ENCODE measurements at places on chromosomes 7 and 10.

DNA sequence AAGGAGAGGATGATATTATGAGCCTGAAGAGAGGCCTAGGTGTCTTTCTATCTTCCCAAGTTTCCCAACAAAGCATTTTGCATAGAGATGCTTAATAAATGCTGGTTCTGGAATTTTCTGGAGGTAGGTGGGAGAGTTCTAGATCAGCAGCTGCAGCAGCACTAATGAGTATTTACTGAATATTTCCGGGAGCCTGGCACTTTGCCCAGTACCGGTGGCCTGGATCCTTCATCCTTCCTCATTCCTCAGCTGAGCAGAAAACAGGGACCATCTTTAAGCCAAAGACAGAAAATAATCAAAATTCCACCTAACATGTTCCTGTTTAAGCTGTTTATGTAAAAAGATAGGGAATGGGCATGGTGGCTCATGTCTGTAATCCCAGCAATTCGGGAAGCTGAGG, 813.2 kb upstream of the AUTS2 start:
- DNase-seq: no peak

GRCh38 chr10:117350909-117351308, 24.3 kb downstream of the PDZD8 start:
- no peak for DNase-seq

GRCh38 chr7:91019686-91020385, 244.4 kb upstream of the FZD1 start:
- no peak for DNase-seq

- no peak for DNase-seq
Measured at GRCh38 chr10:11876805-11877590, 53.8 kb downstream of the PROSER2 start.

DNA sequence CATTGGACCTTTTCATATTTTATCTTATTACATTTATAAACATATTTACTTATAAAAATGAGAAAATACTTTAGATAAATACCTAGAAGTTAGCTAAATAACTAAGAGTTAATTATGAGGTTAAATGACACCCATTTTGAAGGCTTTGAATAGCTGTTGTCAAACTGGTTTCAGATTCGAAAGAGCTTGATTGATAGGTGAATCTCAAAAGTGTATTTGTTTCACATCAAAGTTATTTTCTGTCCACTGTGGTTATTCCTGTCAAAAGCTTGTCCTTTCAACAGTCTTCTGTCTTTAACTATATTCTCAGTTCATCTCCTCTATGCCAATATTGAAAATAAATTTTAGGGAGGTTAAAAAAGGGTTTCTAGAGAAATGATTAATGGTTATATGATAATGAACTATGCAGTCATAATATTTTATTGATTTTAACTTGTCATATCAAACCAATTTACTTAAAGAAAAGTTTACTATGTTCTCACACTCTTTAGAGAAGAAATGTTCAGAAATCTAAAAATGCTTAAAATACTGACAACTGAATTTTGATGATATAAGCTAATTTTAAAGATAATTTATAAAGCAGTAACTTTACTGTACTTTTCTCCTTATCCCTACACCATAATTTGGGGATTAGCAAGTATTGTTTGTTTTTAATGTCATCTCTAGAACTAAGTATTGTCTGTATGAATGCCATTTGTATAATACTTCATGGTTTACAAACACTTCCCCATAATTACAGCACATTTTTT, 72.0 kb upstream of the FOXP2 start:
- no peak for DNase-seq

GRCh38 chr10:48782386-48782785, 97.7 kb downstream of the WDFY4 start:
- no peak for DNase-seq

DNA sequence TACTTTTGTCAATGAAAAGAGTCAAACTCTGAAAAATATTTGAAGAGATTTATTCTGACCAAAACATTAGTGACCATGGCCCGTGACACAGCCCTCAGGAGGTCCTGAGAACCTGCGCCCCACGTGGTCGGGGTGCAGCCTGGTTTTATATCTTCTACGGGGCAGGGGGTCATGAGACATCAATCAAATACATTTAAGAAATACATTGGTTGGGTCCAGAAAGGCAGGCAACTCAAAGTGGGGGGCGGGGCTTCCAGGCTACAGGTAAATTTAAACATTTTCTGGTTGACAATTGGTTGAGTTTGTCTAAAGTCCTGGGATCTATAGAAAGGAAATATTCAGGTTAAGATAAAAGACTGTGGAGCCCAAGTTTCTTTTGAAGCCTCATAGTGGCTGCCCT, 34.8 kb upstream of the BNIP3 start:
- DNase-seq: no peak

DNA sequence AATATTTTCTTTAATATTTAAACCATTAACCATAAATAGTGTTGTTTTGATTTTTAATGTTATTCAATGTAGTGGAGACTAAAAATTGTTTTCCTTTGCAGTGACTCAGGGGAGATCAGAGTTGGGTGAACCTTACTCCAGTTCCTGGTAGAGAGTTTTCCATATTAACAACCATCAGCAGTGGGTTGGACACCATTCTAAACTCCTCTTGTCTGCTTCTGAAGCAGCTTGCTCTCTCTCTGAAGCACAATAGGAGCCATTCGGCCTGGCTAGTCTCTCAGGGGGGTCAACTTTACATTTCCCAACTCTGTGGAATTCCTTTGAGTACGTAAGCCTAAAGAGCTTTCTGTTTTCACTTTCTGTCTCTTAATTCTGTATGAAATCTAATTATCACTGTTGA, 9.4 kb upstream of the NRG3 start:
- no peak for DNase-seq

DNA sequence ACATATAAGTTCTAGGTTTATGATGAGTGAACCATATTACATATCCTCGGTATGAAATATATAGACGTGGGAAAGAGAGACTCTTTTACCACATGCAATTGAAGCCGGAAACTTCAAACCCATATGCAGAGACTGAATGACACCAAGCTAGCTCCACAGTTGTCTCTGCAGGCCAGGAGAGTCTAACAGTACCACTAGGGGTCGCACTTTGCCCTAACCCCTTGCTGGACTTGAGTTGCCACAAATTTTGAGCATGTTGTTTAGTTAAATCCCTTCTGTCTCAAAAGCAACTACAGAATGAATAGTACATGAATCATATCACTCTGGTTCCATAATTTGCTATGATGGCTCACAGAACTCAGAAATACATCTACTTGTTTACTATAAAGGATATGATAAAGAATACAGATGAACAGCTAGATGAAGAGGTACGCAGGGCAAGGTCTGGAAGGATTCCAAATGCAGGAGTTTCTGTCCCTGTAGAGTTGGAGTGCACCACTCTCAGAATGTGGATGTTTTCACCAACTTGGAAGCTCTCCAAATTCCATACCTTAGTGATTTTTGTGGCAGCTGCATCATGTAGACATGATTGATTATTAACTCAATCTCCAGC, 112.4 kb upstream of the YAE1 start:
- peak; percentile 41 for DNase-seq

DNA sequence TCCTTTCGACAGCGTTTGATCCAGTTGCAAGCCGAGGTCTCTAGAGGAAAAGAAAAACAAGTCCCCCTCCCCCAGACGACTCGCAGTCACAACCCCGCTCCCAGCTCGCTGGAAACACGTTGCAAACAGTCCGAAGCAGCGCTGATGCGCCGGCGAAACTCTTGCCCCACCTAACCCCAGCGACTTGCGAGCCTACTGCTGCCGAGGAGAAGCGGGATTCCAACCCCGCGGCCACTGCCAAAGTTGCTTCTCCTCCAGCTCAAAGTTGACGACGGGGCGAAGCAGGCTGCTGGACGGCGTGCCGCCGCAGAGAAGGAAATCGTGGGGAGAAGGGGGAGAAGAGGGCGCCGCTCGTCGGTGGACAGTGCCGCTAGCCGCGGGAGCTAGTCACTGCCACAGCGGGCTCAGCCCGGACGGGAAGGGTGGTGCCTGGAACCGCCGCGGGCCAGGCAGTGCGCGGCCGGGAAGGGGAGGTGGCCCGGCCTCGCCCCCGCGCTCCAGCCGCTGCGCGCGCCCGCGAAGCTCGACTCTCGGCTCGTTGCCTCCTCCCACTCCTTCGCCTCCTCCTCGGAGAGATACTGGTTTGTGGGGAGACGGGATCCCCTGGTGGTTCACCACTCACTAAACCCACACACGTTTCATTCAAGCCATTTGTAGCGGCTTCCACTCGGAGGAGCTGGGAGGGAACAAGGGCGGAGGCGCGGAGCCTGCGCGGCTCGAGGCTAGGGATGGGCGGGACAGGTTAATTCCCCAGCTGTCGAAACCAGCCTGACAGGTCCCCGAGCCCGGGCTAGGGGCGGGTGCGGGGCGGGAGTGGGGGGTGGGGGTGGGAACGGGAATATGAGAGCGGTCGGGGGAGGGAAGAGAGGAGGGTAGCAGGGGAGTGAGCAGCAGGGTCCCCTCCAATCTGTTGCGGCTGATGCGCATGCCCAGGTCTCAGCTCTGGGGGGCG, at the start of gene GPR37:
GPR37 (minus strand) TSS at position 392 of the 952 bp plus-strand sequence. CDS start 816 bp downstream, outside the sequence.
- DNase-seq: peak; percentile 70

DNA sequence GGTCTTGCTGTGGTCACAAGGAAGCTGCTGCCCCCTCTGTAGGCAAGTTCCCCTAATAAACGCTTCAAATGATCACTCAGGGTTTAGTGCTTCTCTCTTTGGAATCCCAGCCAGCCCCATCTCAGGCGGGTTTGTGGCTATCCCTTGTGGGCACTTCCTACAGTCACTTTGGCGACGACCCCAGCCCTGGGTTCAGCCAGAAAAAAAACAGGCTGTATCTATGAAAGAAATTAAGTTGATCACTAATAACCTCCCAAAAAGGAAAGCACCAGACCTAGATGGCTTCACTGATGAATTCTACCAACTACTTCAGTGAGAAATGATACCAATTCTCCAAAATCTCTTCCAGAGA, 208.2 kb downstream of the MAD1L1 start:
- no peak for DNase-seq

GRCh38 chr7:28889290-28889689, 68.8 kb downstream of the TRIL start:
- no peak for DNase-seq
